ENCODE measurements at places on chromosomes 6 and 20. TPM values are rescaled to one million over a fixed set of nuclear protein-coding genes. Genes with fewer than 3 reads are reported as not detected.

NKX2-4 gene
- not detected for total RNA-seq

ADGB gene
- not detected for total RNA-seq

CD83 gene
- total RNA-seq = 0.63 TPM

SLC22A23 gene
- total RNA-seq = 4.4 TPM

KIAA1755 gene
- total RNA-seq = 2.4 TPM

ULBP2 gene
- 6.9 TPM for total RNA-seq

ALDH8A1 gene
- total RNA-seq = 0.38 TPM

TP53INP2 gene
- total RNA-seq = 2.5 TPM

MACROD2 gene
- 1.1 TPM for total RNA-seq

KCNQ2 gene
- total RNA-seq = not detected

ZNF335 gene
- 11.6 TPM for total RNA-seq

EPM2A gene
- total RNA-seq = 4.0 TPM

LY6G6C gene
- total RNA-seq = not detected

RWDD2A gene
- 3.6 TPM for total RNA-seq

GABRR2 gene
- total RNA-seq = 0.19 TPM

SLC2A10 gene
- 12.6 TPM for total RNA-seq

HLA-DRA gene
- not detected for total RNA-seq

DDX43 gene
- 0.75 TPM for total RNA-seq

SLC44A4 gene
- under 0.01 TPM for total RNA-seq

TNFRSF6B gene
- total RNA-seq = 10.2 TPM

Data from endothelial cell of coronary artery (primary cell).